ENCODE measurements at places on chromosomes 12 and 14. TPM values are rescaled to one million over a fixed set of nuclear protein-coding genes. Genes with fewer than 3 reads are reported as not detected.

P2RX2 gene
- total RNA-seq: not detected

- peaks cover 9% of the 10 kb centered on the region for H3K4me1 ChIP-seq
- H3K36me3 ChIP-seq: no peaks in the 10 kb centered on the region
- H3K27me3 ChIP-seq: no peaks in the 10 kb centered on the region
- H3K4me3 ChIP-seq: no peak overlapping the region
- peak; percentile 69 for DNase-seq
Measured at GRCh38 chr12:104750061-104750460, 208.0 kb downstream of the SLC41A2 start.

DNA sequence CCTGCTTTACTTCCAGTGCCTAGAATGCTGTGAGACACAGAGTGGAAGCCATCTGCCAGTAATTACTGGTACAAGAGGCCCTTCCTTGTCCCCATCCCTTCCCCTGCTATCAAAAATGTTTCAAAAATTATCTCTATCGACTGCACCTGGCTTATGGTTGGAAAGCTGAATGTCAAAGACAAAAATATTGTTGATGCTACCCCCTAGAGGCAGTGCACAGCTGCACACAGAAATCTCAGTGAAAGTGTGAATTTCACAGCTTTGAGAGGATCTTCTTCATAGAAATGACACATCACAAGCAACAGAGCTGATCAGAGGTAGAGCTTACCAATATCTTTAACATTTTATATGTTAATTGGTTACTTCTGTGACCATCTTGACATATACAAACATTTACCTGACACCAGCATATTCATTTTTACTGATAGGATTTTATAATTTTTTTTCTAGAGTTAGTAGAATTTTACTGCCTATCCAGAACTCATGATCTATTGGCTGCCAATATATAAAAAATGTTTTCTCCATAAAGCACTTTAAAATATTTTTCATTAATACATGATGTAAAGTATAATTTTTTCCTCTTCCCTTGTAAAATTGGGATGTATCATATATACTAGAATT, 138.0 kb downstream of the AACS start:
- DNase-seq: no peak
- no peak overlapping the region for H3K27ac ChIP-seq
- no peaks in the 10 kb centered on the region for H3K36me3 ChIP-seq

GRCh38 chr12:47410862-47411261, 295.0 kb downstream of the RPAP3 start:
- no peak overlapping the region for H3K27ac ChIP-seq
- no peaks in the 10 kb centered on the region for H3K27me3 ChIP-seq
- H3K4me3 ChIP-seq: no peak overlapping the region

GRCh38 chr12:54126029-54126695, 62.6 kb downstream of the SMUG1 start:
- H3K4me1 ChIP-seq: peaks cover 8% of the 10 kb centered on the region
- no peak for DNase-seq
- H3K36me3 ChIP-seq: no peaks in the 10 kb centered on the region
- H3K27me3 ChIP-seq: no peaks in the 10 kb centered on the region

PTGDR gene
- total RNA-seq: 13.4 TPM

- H3K4me3 ChIP-seq: no peak overlapping the region
- H3K27me3 ChIP-seq: no peaks in the 10 kb centered on the region
- no peak for DNase-seq
- H3K36me3 ChIP-seq: no peaks in the 10 kb centered on the region
- no peak overlapping the region for H3K27ac ChIP-seq
Measured at GRCh38 chr12:40616383-40616915, 75.8 kb upstream of the CNTN1 start.

AMDHD1 gene
- total RNA-seq: 0.96 TPM

DNA sequence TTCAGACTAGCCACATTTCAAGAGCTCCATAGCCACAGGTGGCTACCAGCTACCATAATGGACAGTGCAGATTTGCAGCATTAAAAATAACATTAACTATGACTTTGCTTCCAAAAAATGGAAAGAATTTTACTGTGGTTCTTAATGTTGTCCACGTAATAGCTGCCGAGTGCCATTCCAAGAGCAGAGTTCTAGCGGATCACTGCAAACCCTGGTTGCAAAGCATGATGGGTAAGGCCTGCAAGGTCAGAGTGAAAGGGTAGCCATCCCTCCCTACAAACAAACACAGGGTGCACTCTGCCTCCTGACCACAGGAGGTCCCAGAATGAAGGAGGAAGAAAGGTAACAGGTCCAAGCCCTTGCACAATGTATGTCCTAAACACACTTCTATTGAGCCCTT, 157.6 kb downstream of the DPF3 start:
- H3K36me3 ChIP-seq: no peaks in the 10 kb centered on the region
- no peak overlapping the region for H3K27ac ChIP-seq
- H3K27me3 ChIP-seq: no peaks in the 10 kb centered on the region
- H3K4me1 ChIP-seq: no peaks in the 10 kb centered on the region
- no peak overlapping the region for H3K4me3 ChIP-seq

DNA sequence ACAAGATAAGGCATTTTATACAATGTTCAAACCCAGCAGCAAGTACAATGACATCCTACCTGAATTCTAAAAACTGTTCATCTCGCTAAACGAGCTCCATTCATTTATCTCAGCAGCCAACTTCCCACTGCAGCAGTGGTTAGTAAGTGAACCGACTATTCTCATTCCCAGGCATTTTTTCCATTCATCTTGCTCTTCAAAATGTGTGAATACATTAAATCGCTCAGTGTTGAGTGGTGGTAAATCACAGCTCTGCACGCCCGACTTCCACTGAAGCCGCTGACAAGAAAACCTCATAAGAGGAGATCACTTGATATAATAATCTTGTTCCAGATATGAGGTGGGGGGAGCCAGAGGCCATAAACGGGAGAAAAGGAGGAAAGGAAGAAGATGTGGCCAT, 746.2 kb upstream of the USP15 start:
- no peak for DNase-seq
- no peak overlapping the region for H3K27ac ChIP-seq
- H3K4me3 ChIP-seq: no peak overlapping the region
- H3K36me3 ChIP-seq: no peaks in the 10 kb centered on the region

DNA sequence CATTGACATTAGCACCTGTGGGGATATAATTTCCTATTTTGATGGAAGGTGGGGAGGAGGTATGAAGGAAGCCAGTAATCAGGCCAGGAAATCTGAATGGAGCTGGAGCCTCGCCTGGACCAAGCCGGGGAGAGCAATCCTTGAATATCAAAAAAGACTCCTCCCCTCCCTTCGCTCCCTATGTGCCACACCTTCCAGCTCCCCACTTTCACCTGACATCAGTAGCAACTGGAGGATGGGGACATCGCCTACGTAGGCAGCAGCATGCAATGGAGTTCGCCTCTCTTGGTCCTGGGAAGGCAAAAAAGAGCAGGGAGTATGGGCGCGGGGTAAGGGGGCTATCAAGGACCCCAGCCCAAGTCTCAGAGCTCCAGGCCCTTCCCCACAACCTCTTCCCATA, 1.1 kb downstream of the ANKRD52 start:
- H3K27ac ChIP-seq: peak overlapping the region; percentile 6
- no peak for DNase-seq
- H3K4me3 ChIP-seq: peak overlapping the region; percentile 89

TMEM119 gene
- 251 TPM for total RNA-seq

SPX gene
- not detected for total RNA-seq

GRIN2B gene
- total RNA-seq: 0.11 TPM

DNA sequence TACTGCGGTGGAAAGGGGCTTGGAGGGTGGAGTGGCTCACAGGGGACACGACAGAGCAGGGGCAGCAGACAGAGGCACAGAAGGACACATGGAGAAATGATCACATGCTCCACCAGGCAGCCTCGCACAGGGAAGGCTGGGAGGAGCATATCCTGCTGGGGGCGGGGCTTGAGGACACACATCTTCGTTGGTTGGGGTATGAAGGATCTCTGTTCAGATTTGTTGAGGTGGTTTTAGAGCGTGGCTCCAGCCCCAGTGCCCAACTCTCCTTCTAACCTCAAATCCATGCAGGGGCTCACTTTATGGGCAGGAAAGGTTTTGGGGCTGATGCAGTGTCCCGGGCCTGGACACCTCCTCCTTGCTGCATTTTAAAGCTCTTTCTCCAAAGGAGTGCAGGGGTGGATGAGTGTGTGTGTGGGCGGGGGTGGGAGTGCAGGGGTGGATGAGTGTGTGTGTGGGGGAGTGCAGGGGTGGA, 733 bp upstream of the P3H3 start:
- H3K4me1 ChIP-seq: peaks cover 17% of the 10 kb centered on the region
- DNase-seq: peak; percentile 92
- H3K27me3 ChIP-seq: peaks cover 7% of the 10 kb centered on the region
- H3K4me3 ChIP-seq: peak overlapping the region; percentile 31
- H3K36me3 ChIP-seq: peaks cover 17% of the 10 kb centered on the region
- peak overlapping the region; percentile 90 for H3K27ac ChIP-seq

LMNTD1 gene
- not detected for total RNA-seq

DNA sequence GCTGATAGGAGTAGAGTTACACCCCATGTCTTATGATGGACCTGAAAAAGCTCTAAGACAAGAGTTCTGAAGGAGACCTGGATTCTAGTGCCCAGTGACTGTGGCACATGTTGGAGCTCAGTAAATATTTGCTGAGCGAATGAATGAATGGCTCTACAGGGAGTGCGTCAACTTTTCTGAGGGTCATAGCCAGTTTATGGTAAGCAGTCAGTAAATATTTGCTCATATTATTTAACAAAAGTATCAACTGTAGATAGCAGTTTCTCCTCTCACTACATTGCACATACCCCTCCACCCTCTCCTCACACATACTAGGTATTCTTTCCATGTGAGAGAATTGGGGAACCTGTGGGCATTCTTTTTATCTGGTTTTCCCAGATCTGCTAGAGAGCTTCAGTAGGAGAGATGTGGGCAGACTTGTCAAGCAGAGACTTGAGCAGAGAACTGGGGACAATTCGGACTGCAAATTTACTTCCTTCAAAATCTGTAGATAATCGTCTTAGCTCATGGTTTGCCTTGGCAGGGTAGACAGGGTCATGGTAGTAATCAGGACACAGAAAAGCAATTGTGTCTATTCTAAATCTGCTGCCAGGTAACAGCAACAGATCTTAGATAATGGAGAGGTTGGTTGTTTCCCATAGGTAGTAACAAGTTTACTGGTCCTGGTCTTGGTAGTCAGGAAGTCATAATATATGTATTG, 5.7 kb downstream of the SLC4A8 start:
- no peak for DNase-seq
- no peak overlapping the region for H3K27ac ChIP-seq
- no peaks in the 10 kb centered on the region for H3K36me3 ChIP-seq

DNA sequence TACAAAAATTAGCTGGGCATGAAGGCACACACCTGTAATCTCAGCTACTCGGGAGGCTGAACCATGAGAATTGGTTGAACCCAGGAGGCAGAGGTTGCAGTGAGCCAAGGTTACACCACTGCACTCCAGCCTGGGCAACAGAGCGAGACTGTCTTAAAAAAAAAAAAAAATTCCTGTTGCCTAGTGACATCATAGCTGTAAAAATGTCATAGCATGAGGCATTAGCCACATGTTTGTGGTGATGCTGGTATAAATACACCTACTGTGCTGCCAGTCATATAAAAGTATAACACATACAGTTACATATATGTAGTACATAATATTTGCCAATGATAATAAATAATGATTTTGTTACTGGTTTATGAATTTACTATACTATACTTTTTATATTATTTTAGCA, 22.2 kb downstream of the SLC41A2 start:
- H3K36me3 ChIP-seq: no peaks in the 10 kb centered on the region
- no peak overlapping the region for H3K4me3 ChIP-seq
- no peaks in the 10 kb centered on the region for H3K27me3 ChIP-seq
- H3K27ac ChIP-seq: no peak overlapping the region

DNA sequence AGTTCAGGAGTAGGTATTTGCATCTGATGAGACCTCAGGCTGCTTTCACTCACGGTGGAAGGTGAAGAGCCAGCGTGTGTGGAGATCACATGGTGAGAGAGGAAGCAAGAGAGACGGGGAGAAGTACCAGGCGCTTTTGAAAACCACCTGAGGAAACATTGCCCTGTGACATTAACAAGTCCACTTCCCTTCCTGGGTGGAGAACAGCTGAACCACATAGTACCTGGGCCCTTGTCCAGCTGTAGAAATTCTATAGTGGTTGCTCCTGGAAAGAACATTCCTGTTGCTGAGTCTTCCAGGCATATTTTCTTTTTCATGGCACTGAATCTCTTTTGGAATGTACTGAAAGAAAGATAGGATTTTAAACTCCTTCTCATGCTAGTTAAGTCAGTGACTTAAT, 87.3 kb upstream of the RIN3 start:
- H3K4me3 ChIP-seq: no peak overlapping the region
- H3K27ac ChIP-seq: peak overlapping the region; percentile 69
- H3K36me3 ChIP-seq: no peaks in the 10 kb centered on the region

GRCh38 chr12:67732857-67733256, 84.3 kb downstream of the DYRK2 start:
- H3K36me3 ChIP-seq: no peaks in the 10 kb centered on the region
- H3K4me3 ChIP-seq: no peak overlapping the region
- DNase-seq: no peak
- no peaks in the 10 kb centered on the region for H3K4me1 ChIP-seq

DNA sequence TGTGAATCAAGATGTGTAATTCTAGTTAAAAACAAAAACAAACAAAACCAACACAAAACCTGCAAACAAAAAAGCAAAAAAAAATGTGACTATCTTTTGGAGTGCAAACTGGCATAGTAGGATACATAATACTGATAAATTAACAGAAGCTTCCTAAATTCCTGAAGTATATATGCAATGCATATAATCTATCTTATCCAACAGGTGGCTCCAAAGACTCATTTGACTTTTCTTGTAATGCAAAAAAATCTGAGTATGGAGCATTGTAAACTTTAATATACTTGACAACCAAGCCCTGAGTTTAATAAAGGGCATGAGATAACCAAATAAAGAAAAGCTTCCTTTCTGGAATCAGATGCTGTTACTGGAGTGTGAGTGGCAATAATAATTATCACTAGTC, 1003.6 kb downstream of the FSCB start:
- no peak overlapping the region for H3K4me3 ChIP-seq
- H3K27me3 ChIP-seq: no peaks in the 10 kb centered on the region

DNA sequence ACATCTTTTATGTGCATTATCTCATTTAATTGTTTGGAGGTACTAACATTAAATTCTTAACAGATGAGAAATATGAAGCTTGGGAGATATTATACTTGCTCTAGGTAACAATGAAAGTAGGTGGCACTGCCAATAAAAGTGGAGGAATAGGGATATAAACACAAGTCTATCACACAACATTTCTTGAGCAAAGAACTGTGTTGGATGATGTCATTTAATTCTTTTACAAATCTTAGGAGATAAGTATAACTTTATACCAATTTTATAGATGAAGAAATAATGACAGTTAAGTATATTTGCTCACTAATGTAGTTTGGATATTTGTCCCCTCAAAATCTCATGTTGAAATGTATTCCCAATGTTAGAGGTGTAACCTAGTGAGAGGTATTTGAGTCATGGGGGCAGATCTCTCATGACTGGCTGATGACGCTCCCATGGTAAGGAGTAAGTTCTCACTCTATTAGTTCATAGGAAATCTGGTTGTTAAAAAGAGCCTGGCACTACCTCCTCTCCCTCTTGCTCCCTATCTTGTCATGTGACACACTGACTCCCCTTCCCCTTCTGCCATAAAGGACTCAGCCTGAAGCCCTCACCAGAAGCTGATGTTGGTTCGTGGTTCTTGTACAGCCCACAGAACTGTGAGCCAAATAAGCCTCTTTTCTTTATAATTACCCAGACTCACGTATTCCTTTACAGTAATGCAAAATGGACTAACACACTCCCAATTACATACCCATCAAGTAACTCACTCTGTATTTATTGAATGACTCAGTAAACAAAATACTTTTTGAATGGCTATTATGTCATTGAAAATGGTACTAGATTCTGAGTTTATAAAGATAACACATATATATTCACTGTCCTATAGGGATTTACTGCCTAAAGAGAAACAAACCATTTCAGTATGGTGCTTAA, 146.8 kb upstream of the KITLG start:
- H3K4me3 ChIP-seq: no peak overlapping the region
- no peak overlapping the region for H3K27ac ChIP-seq
- DNase-seq: no peak
